Muscle of leg (tissue), 16 donors: ENCODE measurements at places on chromosomes 4 and X.
A peak's percentile ranks its signal among the peaks of the same experiment; 100 is the strongest.

GRCh38 chrX:966396-967070 is 245.9 kb downstream of the CRLF2 start:
- no peak for DNase-seq

DNA sequence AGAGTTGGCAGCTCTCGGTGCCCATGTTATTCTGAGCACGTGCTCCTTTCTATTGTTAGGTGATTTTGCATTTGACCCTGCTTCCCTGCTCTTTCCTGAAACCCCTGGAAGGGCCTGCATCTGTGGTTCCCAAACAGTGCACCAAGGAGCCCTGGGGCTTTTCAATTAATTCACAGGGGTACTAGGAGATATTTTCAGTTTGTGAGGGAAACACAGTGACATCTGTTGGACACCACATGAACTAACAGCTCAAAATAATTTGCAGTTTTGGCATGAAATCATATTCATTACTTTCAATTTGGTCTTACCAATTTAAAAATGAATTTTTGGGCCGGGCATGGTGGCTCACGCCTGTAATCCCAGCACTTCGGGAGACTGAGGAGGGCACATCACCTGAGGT is 156.6 kb downstream of the GATB start:
- DNase-seq = no peak

DNA sequence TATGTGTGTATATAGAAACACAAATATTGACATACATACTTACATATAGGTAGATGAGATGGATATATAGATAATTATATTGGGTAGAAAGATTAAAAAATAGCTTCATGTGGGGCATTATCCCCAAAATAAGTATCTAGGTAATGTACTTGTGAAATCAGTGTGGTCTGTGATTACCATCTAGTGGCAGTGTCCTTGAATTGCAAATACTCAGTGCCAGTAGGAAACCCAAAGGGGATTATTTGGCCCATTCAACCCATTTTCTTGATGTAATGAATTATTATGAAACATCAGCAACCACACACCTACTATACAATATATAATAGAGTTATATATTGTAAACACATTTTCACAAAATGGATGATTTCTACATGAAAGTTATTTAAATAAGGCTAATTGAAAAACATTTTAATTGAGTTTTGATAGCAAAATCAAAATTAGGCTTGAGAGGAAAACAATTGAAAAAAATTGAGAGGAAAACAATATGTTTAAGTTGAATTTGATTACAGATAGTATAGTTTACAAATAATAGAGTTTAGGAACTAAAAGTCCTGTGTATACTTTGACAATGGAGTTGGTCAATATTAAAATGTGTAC is 389.4 kb downstream of the GALNTL6 start:
- DNase-seq = peak; percentile 9

- DNase-seq = no peak
Measured at GRCh38 chrX:40470830-40471429, 109.8 kb upstream of the ATP6AP2 start.

- peak; percentile 81 for DNase-seq
Measured at GRCh38 chr4:84915396-84915780, 51.1 kb downstream of the WDFY3 start.
